ENCODE measurements at places on chromosomes 5 and 9. TPM values are rescaled to one million over a fixed set of nuclear protein-coding genes. Genes with fewer than 3 reads are reported as not detected.

The SLC25A2 gene
- not detected for total RNA-seq

The NR4A3 gene
- total RNA-seq = 0.02 TPM

The LHFPL2 gene
- 48.8 TPM for total RNA-seq

The SARDH gene
- 30.5 TPM for total RNA-seq

The TRIM36 gene
- 18.9 TPM for total RNA-seq

The ZNF367 gene
- 33.7 TPM for total RNA-seq

The KCNT1 gene
- not detected for total RNA-seq

The CTNND2 gene
- not detected for total RNA-seq

The PDE8B gene
- total RNA-seq = 0.05 TPM

The KCNN2 gene
- total RNA-seq = not detected

The AKNA gene
- 3.1 TPM for total RNA-seq

The ZNF622 gene
- 73.0 TPM for total RNA-seq

The CDKN2B gene
- total RNA-seq = not detected

The PCDHGA2 gene
- total RNA-seq = 1.1 TPM

The KIAA0825 gene
- total RNA-seq = 2.8 TPM

The SOX30 gene
- total RNA-seq = not detected

The GPBP1 gene
- total RNA-seq = 117 TPM

The SPATA31A3 gene
- total RNA-seq = not detected

The RECK gene
- total RNA-seq = 19.4 TPM

The LCN2 gene
- total RNA-seq = 0.14 TPM

The CDC42SE2 gene
- total RNA-seq = 52.3 TPM

The CDO1 gene
- not detected for total RNA-seq

The IL4 gene
- total RNA-seq = not detected

The PRR16 gene
- total RNA-seq = 1.9 TPM

The IL3 gene
- total RNA-seq = not detected

The NIPAL4 gene
- total RNA-seq = 1.5 TPM

The TRIO gene
- 180 TPM for total RNA-seq

The SLC28A3 gene
- total RNA-seq = 1.0 TPM

The INSYN2B gene
- 16.3 TPM for total RNA-seq

All from A172 (cell line).